ENCODE measurements at places on chromosomes 2 and 18.

- no peak for DNase-seq
These were observed 274.7 kb upstream of the SIX2 start for GRCh38 chr2:45283764-45284620.

DNA sequence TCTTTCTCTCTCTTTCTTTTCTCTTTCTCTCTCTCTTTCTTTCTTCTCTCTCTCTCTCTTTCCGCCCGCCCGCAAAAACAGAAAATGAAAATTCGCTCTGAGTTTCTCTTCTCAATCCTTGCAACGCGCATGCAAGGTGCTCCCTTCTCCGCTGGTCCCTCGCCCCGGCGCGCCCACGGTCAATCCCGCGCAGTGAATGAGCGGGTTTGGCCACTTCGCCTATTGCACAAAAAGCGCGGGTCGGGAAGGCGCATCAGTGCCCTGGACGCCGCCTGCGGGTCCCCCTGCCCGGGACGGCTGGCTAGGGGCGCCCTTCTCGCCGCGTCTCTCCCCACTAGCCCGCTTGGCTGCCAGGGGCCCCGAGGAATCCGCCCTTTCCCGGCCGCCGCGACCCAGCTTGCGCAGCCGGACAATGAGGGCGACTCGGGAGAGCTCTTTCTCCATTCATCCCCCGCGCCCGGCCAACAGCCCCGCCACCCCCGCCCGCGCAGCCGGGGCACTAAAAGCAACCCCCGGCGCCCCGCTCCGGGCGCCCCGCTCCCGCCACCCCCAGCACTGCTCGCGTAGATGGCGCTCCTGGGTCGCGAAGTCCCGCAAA is 706 bp downstream of the LAMA1 start:
- DNase-seq: no peak

DNA sequence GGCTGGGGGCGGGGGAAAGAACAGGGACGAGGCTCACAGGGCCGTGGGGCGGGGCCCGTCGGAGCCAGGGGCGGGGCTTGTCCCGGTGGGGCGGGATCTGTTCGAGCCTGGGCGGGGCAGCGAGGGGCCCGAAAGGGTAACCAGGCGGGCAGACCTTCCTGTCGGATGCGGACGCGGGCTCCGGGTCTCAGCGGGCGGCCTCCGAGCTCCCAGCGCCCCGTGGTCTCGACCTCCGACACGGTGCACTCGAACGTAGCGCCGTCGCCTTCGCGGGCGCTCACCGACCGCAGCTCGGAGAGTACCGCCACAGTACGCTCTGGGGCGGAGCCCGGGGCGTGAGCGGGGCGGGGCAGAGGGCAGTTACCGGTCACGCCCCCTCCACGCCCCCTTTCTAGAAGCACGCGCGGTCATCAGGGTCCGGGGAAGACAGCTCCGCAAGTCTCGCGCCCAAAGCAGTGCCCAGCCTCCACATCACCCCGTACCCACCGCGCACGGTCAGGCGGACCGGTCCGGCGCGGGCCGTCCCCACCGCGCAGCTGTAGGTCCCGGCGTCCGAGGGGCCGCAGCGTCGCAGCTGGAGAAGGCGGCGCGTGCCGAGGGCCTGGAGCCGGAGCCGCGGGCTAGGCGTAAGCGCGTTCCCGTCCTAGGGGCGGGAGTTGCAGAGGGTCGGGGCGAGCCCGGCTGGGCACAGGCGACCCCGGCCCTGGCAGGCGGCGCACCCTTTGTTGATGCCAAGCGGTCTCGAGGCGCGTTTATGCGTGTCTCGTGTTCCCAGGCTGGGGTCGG is 8.7 kb downstream of the TMEM198 start:
- DNase-seq: peak; percentile 82

DNA sequence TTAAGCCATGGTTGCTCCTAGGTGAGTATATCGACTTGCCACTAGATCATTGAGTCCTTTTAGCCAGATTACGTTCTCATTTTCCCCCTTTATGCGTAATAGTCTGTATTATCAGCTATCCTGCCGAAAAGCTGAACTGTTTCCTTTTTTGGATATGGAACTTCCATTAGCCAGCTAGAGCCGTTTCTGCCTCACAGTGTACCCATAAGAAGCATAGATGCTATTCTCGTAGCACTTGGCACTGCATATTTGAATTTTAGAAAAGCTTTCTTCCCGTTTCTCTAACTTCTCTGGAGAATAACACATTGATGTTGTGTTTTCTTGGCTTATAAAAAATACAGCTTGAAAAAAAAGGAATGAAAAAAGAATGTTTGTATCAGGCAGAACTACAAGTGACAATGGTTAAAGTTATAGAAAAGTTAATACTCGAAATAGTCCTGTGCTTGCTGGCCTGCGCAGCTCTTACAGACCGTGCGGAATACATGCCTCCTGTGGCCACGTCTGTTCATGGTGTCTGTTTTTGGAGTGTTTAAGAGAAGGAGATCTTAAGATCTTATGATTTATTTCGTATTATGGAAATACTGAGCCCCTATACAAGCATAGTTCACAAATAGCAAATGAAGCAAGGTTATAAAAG is 710 bp downstream of the DUSP19 start:
- DNase-seq: no peak

GRCh38 chr18:13260935-13261640 is 42.5 kb downstream of the LDLRAD4 start:
- DNase-seq: no peak

GRCh38 chr18:22471546-22472131 is 53.9 kb upstream of the CTAGE1 start:
- no peak for DNase-seq

All from amygdala (tissue), 56 donors.